NCI-H1930 (cell line): ENCODE measurements at places on chromosomes 3 and 15.

GRCh38 chr3:146504498-146505197 lies 35.3 kb upstream of the PLSCR2 start:
- no peak for DNase-seq

DNA sequence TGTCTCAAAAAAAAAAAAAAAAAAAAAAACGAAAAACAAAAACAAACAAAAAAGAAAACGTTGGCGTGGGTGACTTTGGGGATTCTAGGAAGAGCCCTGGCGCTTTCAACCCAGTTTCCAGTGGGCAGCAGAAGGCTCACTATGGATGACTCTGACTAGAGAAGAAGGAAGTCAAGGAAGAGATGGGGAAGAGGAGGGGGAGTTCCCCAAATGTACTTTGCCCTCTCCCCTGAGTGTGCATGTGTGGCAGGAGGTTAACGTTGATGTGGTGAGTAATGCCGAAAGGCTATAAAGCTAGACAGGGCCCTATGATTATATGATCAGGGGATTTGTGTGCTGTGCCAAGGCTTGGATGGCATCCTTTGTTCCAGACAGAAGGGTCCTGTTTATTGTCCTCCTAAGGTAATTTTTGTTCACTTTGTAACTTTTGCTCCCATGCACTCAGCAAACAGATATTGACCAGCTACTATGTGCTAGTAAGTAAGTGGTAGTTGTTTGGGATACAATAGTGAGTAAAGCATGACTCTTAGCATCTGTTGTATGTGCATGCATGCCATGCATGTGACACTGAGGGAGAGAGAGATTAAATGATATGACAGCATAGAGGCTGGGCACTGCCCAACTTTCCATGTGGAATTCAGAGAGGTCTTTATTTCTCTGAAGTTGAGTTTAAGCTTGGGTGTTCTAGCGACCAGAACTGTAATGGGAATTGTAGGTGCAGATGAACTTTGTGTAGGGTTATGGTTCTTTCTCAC lies 750 bp upstream of the HHLA2 start:
- DNase-seq: no peak

DNA sequence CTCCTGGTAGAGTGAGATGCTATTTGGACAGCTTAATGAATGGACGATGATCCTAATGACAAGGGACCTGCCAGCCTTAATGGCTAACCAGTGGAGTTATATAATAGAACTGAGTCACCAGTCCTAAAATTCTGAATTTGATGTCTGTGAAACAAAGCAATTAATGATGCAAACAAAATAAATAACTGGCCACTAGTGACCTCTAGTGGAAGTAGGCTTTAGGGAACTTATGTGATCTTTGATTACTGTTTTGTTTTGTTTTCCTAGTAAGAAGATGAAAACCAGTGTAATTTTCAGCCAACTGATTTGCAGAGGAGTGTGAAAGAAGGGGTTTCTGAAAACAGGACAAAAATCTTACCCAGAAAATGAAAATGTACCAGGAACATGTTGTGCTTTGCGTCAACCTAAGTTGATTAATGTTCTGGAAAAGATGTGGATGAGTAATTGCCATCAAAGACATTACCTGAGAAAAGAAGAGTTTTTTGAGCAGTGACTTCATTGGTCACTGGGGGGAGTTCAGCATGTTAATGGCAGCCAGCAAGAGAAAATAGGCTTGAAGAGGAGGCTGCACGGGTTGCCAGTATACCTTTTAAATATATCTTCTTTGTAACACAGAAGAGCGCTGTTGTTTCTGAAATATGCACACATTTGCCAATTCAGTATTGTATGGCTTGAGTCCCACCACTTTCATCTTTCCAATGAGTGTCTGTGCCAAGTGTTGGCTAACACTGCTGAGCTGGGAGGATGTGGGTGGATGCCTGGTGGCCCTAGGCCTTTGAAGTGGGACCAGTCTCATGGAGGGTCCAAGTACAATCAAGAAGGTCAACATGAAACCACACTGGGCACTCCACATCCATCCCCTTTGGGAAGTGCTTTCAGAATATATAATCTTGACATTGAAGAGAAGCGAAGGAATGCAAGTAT lies 9.3 kb downstream of the VEPH1 start:
- DNase-seq: no peak

- DNase-seq: no peak
Measured at GRCh38 chr15:40471808-40472150, 995 bp downstream of the CHST14 start.

- no peak for DNase-seq
Measured at GRCh38 chr15:98968576-98968975, 39.0 kb downstream of the PGPEP1L start.

GRCh38 chr3:111910806-111911205 lies 51.7 kb downstream of the PHLDB2 start:
- no peak for DNase-seq

DNA sequence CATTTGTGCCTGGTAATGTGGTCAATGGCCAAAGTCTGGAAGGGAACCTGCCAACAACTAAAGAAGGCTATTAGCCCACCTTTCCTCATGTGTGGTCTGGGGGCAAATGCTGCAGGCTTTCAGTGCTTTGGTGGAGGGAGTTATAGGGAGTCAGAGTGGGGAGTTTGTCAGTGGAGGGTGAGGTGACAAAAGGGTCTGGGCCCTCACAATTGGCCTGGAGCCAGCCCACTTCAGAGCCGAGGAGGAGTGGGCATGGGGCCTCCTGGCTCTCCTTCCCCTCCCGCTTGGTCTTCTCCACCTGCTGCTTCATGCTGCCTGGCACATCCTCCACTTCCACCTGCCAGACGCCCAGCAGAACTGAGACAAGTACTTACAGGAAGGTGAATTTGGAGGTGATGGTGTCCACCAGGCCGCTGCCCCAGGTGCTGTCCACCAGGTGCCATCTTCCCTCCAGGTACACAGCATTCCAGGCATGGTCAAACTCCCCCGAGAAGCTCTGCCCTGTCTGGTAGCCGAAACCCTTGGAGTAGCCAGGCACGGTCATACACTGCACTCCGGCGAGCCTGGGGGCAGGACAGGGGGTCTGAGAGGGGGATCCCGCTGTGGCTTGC lies 40.9 kb downstream of the KY start:
- no peak for DNase-seq

DNA sequence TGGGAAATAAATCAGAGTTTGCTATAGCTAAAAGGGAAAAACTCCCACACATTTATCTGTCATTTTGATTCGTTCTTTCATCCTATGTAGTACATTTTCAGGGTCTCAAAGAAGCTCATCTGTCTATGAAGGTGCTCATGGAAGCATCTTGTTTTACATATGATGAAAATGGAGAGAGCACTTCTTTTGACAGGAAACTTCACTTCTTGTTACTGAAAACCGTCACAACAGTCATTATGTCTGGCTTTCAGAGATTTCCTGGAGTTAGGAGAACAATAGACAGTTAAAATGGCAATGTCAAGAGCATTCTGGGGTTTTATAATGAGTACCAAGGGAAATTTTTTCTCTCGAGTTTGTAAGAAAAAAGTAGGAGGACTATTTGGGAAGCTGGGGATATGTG lies 83.3 kb downstream of the TMEM108 start:
- DNase-seq: no peak

DNA sequence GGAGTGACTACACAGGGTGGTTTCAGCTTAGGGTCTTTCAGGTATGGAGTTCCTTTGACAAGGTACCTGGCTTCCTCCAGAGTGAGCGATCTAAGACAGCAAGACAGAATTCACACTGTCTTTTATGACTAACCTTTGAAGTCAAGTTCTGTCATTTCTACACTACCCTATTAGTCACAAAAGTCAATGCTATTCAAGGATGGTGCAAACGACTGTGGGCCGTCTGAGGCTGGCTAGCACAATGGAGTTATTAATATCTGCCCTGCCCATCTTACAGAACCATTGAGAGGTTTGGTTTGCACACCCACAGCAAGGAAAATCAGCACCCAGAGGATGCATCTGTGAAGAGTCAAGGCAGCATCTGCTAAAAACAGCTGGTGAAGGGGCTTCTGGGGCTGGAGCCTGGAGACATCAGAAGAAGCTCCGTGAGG lies 62.9 kb upstream of the XCR1 start:
- DNase-seq: no peak

DNA sequence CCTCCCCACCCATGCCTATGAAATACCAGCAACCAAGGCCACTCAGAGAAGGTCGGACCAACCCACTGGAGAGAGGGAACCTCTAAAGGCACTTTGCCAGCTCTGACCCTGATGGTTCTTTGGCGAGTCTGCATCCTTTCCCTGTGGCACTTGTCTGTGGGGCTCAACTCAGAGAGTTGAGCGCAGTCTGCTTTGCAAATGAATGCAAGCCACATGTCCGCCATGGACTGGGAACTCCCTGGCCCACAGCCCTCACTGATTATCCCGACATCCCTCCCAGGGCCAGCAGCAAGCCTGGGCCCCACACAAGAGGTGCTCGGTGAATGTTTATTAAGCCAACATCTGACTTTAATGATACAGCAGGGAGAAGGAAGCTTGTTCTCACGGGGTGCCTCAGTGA lies 55.5 kb upstream of the HES1 start:
- no peak for DNase-seq

GRCh38 chr3:143269741-143270140 lies 150.2 kb downstream of the CHST2 start:
- no peak for DNase-seq

DNA sequence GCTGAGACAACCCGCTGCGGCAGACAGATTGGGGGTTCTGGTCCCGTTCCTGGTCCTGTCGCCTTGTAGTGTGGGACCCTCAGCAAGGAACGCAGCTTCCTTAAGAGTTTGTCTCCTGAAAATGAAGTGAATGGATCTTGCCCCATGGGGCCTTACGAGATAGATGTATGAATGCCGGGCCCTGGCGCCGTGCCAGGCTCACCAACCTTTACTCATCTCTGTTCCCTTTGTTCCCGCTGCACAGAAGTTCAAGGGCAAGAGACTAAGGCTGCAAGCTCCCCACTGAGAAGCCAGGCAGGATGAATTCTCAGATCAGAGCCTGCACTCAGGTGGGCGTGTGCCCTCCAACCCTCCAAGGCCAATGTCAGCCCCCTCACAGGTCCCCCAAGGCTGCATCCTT lies 162.7 kb upstream of the IQSEC1 start:
- no peak for DNase-seq

GRCh38 chr3:167113035-167113830 lies 266.9 kb downstream of the ZBBX start:
- no peak for DNase-seq

- DNase-seq: no peak
Measured at GRCh38 chr3:43320288-43320687, 33.9 kb downstream of the SNRK start.

GRCh38 chr3:42875325-42876151 lies at the start of gene CYP8B1:
TSS of gene CYP8B1 (minus strand) at chr3:42875879. CDS start at chr3:42875816, 63 bp downstream.
- DNase-seq: no peak

DNA sequence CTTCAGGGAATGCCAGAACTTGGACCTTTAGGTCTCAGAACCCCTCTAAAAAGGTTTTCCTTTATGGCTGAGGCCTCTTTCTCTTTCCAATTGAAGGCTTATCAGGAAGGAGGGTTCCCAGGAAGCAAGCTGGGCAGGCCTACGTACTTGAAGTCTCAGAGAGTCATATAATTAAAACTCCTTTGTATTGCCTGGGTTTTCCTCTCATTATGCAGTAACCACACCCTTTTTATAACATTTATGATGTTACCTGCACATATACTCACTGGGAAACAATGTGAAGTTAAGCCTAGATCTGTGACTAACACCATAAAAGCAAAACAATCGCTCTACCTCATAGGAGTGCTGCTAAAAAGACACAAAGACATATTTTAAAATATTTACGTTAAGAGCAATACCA lies 27.3 kb downstream of the SERP1 start:
- DNase-seq: no peak

DNA sequence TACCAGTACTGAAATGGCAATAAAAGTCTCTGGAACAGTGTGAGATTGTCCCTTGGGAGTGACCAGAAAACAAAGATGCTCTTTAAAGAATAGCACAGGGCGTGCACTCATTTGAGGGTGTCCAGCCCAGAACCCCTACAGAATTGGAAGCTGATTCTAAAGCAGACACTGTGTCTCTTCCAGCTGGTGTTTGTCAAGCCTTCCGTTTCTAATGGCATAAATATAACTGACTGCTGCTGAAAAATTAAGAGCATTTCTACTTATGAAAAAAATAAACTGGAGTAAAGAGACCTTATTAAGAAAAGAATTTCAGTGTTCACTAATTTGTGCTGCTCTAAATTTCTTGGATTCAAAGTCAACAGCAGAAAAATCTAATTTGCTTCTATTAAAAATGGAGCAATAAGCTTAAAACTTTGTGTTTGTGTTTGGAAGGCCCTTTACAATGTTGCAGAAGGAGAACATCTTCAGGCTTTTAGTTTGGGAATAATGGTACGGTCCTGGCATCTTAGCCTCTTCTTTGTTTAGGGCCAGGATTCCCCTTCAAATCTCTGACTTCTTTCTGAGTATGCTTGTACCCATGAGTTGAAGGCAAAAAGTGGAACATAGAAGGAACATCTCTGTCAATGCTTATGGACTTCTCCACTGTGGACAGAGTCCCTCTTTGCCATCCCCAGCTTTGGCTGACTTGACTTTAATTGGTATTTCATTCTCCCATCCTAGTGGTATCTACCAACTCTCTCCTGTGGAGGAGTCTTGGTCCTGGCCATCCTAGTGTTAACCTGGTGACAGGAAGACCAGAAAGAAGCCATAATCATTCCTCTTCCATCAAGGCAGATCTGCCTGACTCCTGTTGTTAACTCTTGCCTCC lies 65.9 kb downstream of the THSD4 start:
- DNase-seq: no peak

- DNase-seq: no peak
Measured at GRCh38 chr3:144282313-144282712, 310.7 kb downstream of the DIPK2A start.

DNA sequence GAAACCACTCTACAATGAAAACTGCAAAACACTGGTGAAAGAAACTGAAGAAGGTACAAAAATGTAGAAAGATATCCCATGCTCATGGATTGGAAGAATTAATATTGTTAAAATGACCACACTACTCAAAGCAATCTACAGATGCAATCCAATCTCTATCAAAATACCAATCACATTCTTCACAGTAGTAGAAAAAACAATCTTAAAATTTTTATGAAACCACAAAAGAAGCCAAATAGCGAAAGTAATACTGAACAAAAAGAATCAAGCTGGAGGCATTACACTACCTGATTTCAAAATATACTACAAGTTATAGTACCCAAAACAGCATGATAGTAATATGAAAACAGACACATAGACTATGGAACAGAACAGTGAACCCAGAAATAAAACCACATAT lies 36.9 kb downstream of the TXNRD3 start:
- no peak for DNase-seq

DNA sequence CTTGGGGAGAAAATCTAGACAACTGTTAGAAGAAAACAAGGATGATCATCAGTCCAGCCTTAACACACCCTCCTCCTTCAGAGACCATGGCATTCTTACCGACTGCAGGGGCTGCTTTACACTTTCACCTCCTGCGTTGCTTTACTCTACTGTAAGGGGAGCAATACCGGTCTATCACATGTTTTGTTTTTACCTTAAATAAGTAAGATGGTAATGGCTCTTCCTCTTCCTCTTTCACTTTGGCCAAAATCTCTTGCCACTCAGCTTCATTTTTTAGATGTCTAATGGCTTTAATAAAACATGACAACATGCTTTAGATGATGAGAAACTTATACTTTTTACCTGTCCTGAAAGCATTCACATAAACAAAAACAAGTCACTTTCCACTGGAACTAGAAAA lies 33.4 kb upstream of the STIMATE start:
- DNase-seq: no peak
